ENCODE measurements at places on chromosomes 4 and X. TPM values are rescaled to one million over a fixed set of nuclear protein-coding genes. Genes with fewer than 3 reads are reported as not detected.

GRCh38 chr4:121228848-121229247 is 64.7 kb upstream of the TNIP3 start:
- H3K4me1 ChIP-seq = no peaks in the 10 kb centered on the region
- H3K4me3 ChIP-seq = no peak overlapping the region
- H3K27ac ChIP-seq = no peak overlapping the region
- no peaks in the 10 kb centered on the region for H3K36me3 ChIP-seq
- no peaks in the 10 kb centered on the region for H3K27me3 ChIP-seq

GRCh38 chr4:35201403-35201802 is 1042.9 kb downstream of the ARAP2 start:
- no peak overlapping the region for H3K4me3 ChIP-seq
- no peak overlapping the region for H3K27ac ChIP-seq
- no peaks in the 10 kb centered on the region for H3K4me1 ChIP-seq
- no peak for DNase-seq
- no peaks in the 10 kb centered on the region for H3K36me3 ChIP-seq

PCGF3 gene
- 84.5 TPM for total RNA-seq

GRCh38 chrX:49039598-49040375 is 3.4 kb downstream of the TFE3 start:
- peaks cover 28% of the 10 kb centered on the region for H3K4me1 ChIP-seq
- peak; percentile 69 for DNase-seq

GRCh38 chrX:24890677-24891076 is 125.1 kb downstream of the ARX start:
- H3K27ac ChIP-seq = no peak overlapping the region
- no peak for DNase-seq
- no peaks in the 10 kb centered on the region for H3K27me3 ChIP-seq
- H3K4me1 ChIP-seq = no peaks in the 10 kb centered on the region
- no peaks in the 10 kb centered on the region for H3K36me3 ChIP-seq
- no peak overlapping the region for H3K4me3 ChIP-seq

DRD5 gene
- not detected for total RNA-seq

GRCh38 chr4:39410415-39410814 is 3.7 kb downstream of the KLB start:
- no peaks in the 10 kb centered on the region for H3K36me3 ChIP-seq
- H3K27me3 ChIP-seq = no peaks in the 10 kb centered on the region
- no peaks in the 10 kb centered on the region for H3K4me1 ChIP-seq
- DNase-seq = no peak
- no peak overlapping the region for H3K27ac ChIP-seq

GRCh38 chrX:9913146-9913433 is 54.1 kb upstream of the CLDN34 start:
- no peak overlapping the region for H3K27ac ChIP-seq
- no peak for DNase-seq
- peaks cover 17% of the 10 kb centered on the region for H3K4me1 ChIP-seq
- no peak overlapping the region for H3K4me3 ChIP-seq

GRCh38 chr4:95360256-95360903 is 188.4 kb downstream of the UNC5C start:
- no peak overlapping the region for H3K27ac ChIP-seq
- peaks cover 2% of the 10 kb centered on the region for H3K27me3 ChIP-seq
- no peaks in the 10 kb centered on the region for H3K4me1 ChIP-seq

- no peaks in the 10 kb centered on the region for H3K36me3 ChIP-seq
- peaks cover 2% of the 10 kb centered on the region for H3K27me3 ChIP-seq
- H3K27ac ChIP-seq = no peak overlapping the region
- no peak for DNase-seq
These were observed 78.7 kb upstream of the RASGEF1B start for GRCh38 chr4:81550388-81550859.

DNA sequence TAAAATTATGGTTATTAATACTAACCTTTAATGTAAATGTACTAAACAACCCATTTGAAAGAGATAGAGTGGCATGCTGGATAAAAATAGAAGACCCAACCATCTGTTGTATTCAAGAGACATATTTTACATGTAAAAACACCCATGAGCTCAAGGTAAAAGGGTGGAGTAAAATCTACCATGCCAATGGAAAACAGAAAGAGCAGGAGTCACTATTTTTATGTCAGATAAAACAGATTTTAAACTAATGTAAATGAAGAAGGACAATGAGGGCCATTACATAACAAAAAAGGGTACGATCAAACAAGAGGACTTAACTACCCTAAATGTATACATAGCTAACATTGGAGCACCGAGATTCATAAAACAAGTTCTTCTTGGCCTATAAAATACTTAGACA is 66.3 kb downstream of the ITM2A start:
- no peak overlapping the region for H3K4me3 ChIP-seq
- DNase-seq = no peak
- no peaks in the 10 kb centered on the region for H3K4me1 ChIP-seq
- no peak overlapping the region for H3K27ac ChIP-seq
- H3K36me3 ChIP-seq = no peaks in the 10 kb centered on the region
- no peaks in the 10 kb centered on the region for H3K27me3 ChIP-seq

MAGIX gene
- total RNA-seq = 1.2 TPM

DNA sequence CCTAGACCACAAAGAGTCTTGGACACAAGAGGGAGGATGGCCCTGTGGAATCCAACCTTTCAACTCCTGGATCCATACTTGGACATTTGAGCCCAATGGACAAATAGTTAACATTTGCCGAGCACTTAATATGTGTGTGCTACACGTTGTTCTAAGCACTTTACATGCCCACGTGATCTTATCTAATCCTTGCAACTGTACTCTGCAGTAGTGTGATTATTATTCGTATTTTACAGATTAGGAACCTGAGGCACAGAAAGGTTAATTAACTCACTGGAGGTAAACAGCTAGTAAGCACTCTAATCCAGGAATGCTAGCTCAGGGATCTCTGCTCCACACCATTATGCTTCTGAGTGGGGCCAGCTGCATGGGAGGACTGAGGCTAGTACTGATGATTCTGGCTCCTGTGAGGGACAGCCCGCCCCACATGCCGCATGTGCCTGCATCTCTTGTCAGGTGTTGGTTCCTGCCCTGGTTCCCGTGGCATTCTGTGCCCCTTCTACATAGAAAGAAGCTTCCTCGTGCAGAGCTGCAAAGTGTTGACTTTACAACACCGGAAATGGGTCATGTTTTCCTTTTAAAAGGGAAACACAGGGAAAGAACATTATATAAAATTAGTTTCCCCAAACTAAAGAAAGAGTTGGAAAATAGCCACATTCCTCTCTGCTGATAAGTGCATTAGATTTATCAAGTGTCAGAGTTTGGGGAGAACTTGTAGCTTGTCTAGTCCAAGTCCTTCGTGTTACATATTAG is 34.8 kb downstream of the PLAC1 start:
- H3K4me1 ChIP-seq = peaks cover 11% of the 10 kb centered on the region
- no peaks in the 10 kb centered on the region for H3K27me3 ChIP-seq
- H3K36me3 ChIP-seq = no peaks in the 10 kb centered on the region
- no peak overlapping the region for H3K4me3 ChIP-seq

DNA sequence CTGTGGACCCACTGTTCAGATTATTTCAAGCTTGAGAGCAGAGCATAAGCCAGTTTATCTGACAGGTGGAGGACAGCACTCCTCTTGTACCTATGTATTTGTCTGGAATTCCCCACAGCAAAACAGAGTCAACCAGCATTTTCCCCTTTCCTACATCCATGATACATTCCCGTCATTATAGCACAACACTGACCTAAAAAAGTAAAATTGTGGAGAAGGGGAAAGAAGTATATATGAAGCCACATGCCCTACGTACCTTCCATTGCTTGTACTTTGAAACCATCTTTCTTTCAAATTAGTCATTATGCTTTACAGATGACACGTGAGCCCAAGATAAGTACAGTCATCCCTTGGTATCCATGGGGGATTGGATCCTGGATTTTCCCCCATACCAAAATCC is 73.3 kb downstream of the KLHL8 start:
- peaks cover 4% of the 10 kb centered on the region for H3K27me3 ChIP-seq
- H3K36me3 ChIP-seq = no peaks in the 10 kb centered on the region
- no peak overlapping the region for H3K4me3 ChIP-seq
- no peak for DNase-seq
- no peak overlapping the region for H3K27ac ChIP-seq

Data from endothelial cell (in vitro differentiated cells).